ENCODE measurements at places on chromosomes 1 and 21.
A peak's percentile ranks its signal among the peaks of the same experiment; 100 is the strongest.

DNA sequence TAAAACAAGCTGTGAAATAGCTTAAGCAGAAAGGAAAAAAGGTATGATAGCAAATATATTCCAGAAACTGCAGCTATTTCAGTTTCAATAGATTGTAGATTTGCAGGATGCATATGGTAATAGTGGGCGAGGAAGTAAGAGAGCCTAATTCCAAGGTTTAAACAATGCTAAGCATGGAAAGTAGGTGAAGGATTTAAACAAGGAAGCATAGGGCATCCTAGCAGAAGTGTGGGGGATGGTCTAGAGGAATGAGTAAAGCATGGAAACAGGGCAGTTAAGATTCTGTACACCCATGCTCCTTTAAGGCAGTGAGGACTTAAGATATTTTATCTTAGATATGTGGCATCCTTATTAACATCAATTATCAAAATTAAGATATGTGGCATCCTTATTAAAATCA lies 2.6 kb downstream of the IVNS1ABP start:
- no peak for DNase-seq

DNA sequence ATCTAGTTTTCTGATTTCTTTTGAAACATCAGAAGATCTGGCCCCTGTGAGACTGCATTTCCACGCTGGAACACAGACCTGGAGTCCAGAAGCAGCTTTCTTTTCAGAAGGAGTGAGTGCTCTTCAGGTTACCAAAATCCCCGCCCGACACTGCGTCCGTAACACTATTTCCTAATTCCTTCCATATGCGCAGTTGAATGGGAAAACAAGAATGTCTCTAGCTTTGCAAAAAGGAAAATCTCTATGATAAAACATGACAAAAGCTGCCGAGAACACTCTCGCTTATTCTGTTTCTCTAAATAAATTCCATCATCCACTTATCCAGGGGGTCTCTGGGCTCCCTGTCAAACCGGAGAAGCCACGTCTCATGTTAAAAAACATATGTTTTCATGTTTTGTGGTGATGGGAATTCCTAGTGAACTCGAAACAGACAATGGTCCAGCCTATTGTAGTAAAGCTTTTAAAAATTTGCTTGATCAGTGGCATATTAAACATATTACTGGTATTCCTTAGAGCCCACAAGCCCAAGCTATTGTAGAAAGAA lies 67.7 kb downstream of the PLD5 start:
- DNase-seq, result no peak

DNA sequence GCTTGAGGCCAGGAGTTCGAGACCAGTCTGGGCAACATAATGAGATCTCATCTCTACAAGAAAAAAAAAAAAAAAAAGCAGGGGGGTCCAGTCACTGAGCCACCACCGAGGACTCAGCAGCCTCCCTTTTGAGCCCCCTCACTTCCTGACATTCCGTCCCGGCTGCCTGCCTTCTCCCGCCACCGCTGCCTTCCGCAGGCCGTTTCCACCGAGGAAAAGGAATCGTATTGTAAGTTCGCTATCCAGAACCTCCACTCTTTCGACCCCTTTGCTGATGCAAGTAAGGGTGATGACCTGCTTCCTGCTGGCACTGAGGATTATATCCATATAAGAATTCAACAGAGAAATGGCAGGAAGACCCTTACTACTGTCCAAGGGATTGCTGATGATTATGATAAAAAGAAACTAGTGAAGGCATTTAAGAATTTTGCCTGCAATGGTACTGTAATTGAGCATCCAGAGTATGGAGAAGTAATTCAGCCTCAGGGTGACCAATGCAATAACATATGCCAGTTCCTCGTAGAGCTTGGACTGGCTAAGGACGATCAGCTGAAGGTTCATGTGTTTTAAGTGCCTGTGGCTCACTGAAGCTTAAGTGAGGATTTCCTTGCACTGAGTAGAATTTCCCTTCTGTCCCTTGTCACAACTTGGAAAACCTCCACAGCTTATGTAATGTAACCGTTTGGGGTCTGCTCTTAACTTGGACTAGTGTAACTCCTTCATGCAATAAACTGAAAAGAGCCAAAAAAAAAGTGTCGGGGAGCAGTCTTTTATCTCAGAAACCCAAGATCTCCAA lies 55.6 kb downstream of the GLUL start:
- no peak for DNase-seq

DNA sequence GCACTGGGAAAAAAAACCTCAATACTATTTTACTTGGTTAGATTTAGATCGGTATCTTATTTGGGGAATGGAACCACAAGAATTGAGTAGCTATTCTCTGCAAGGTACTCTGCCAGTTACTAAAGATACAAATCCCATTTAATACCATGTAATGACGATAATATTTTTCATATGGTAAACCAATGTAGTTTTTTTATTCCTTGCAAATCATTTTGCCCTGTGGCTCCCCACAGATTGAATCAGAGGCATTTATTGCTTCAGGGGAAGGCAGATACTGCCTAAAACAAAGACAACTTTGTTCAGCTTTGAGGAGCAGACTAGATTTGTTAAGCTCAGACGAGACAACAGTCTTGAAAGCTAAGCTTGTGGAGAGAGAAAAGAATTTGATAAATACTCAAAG lies 226.7 kb upstream of the RUNX1 start:
- DNase-seq, result no peak

- DNase-seq, result no peak
These were observed 208.3 kb downstream of the TOMM20 start for GRCh38 chr1:234920136-234920842.

DNA sequence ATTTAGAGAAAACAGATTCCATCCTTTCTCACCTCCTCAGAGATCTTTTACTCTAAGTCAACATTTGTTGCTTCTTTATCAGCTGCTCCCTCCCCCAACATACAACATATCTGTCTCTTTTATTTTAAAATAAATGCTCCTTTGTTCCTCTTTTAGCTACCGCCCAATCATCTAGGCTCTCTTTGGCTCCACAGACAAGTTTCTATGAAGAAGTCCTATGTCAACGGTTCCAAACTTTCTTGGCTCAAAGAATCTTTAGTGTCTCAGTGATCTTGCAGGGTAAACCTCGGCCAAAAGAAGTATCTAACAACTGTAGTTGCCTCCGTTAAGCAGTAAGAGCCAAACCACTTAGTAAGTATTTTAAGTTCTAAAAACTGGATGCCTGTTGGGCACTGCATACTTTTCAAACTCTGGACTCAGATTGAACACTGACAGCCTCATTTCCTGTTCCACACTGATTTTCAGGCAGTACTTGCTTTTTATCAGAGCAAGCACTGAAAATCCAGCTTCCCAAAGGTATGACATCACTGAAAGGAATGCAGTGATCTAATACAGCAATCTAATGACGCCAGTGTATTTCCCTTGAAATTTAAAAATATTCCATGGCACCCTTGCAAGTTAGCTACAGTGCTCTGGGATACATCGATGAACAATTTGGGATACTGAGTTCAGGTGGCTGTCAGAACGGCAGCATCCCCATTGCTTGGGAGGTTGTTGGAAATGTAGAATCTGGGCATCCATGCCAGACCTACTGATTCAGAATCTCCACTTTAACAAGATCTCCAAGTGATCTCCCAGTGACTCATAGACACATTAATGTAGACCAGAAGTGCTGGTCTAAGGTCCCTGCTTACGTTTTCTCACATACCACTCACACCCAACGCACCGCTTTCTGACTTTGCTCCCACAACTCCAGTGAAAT lies 26.8 kb downstream of the EGLN1 start:
- DNase-seq, result no peak

GRCh38 chr1:206923009-206923960 lies 1.5 kb upstream of the FCMR start:
- DNase-seq, result peak; percentile 33

GRCh38 chr1:197173571-197174507 lies 27.4 kb upstream of the ASPM start:
- DNase-seq, result no peak

- no peak for DNase-seq
These were observed 5.8 kb downstream of the KISS1 start for GRCh38 chr1:204190212-204191211.

All from stimulated activated CD4-positive, alpha-beta T cell treated with anti-CD3 and anti-CD28 coated beads, Interleukin-1b, Interleukin-23, amount 100 ng/mL, for 24 hours (primary cell).